ENCODE measurements at places on chromosomes 4 and X. TPM values are rescaled to one million over a fixed set of nuclear protein-coding genes. Genes with fewer than 3 reads are reported as not detected.

AMTN gene
- not detected for total RNA-seq

EIF4E gene
- total RNA-seq: 143 TPM

AFP gene
- 2.9 TPM for total RNA-seq

MAGT1 gene
- 306 TPM for total RNA-seq

RBM46 gene
- total RNA-seq: under 0.01 TPM

CLCN3 gene
- total RNA-seq: 37.5 TPM

SYN1 gene
- total RNA-seq: 0.09 TPM

TEX28 gene
- total RNA-seq: not detected

LRP2BP gene
- 0.26 TPM for total RNA-seq

MAGEB3 gene
- total RNA-seq: not detected

DMD gene
- 0.26 TPM for total RNA-seq

SOWAHD gene
- total RNA-seq: under 0.01 TPM

ASMT gene
- not detected for total RNA-seq

PFKFB1 gene
- 0.16 TPM for total RNA-seq

KCNIP4 gene
- total RNA-seq: under 0.01 TPM

CXCL8 gene
- total RNA-seq: 1.9 TPM

FMR1NB gene
- not detected for total RNA-seq

CLTRN gene
- 0.26 TPM for total RNA-seq

TLL1 gene
- total RNA-seq: not detected

MAGEB2 gene
- total RNA-seq: not detected

NAAA gene
- 9.9 TPM for total RNA-seq

RADX gene
- total RNA-seq: 1.2 TPM

CXorf49 gene
- not detected for total RNA-seq

SPATA4 gene
- not detected for total RNA-seq

HTRA3 gene
- total RNA-seq: 45.5 TPM

SAGE1 gene
- not detected for total RNA-seq

JCHAIN gene
- total RNA-seq: 0.34 TPM

ADGRG4 gene
- total RNA-seq: not detected

PDLIM5 gene
- 9.8 TPM for total RNA-seq

CRMP1 gene
- under 0.01 TPM for total RNA-seq

PRKG2 gene
- total RNA-seq: 20.3 TPM

TGIF2LX gene
- not detected for total RNA-seq

FHDC1 gene
- total RNA-seq: 0.16 TPM

RTL3 gene
- total RNA-seq: not detected

SUPT20HL1 gene
- 0.09 TPM for total RNA-seq

ADAMTS3 gene
- 4.1 TPM for total RNA-seq

ADH1B gene
- total RNA-seq: 104 TPM

XAGE2 gene
- not detected for total RNA-seq

TLR6 gene
- 0.95 TPM for total RNA-seq

MAGEA8 gene
- total RNA-seq: not detected

MID1 gene
- total RNA-seq: 26.5 TPM

CTAG1B gene
- total RNA-seq: not detected

KIAA1210 gene
- not detected for total RNA-seq

BEND2 gene
- not detected for total RNA-seq

MAGED4 gene
- total RNA-seq: 21.8 TPM

SYTL5 gene
- 1.6 TPM for total RNA-seq

FBXW7 gene
- 150 TPM for total RNA-seq

BEX2 gene
- 0.60 TPM for total RNA-seq

ASB12 gene
- total RNA-seq: 0.17 TPM

SSX2 gene
- total RNA-seq: not detected

SHISA3 gene
- 0.32 TPM for total RNA-seq

LUZP4 gene
- not detected for total RNA-seq

CD99L2 gene
- 38.1 TPM for total RNA-seq

RASGEF1B gene
- total RNA-seq: not detected

XK gene
- total RNA-seq: not detected

NUDT10 gene
- total RNA-seq: 2.7 TPM

TREX2 gene
- 1.3 TPM for total RNA-seq

CFI gene
- 1.8 TPM for total RNA-seq

FRG2 gene
- total RNA-seq: not detected
